ENCODE measurements at places on chromosomes 4 and X.

DNA sequence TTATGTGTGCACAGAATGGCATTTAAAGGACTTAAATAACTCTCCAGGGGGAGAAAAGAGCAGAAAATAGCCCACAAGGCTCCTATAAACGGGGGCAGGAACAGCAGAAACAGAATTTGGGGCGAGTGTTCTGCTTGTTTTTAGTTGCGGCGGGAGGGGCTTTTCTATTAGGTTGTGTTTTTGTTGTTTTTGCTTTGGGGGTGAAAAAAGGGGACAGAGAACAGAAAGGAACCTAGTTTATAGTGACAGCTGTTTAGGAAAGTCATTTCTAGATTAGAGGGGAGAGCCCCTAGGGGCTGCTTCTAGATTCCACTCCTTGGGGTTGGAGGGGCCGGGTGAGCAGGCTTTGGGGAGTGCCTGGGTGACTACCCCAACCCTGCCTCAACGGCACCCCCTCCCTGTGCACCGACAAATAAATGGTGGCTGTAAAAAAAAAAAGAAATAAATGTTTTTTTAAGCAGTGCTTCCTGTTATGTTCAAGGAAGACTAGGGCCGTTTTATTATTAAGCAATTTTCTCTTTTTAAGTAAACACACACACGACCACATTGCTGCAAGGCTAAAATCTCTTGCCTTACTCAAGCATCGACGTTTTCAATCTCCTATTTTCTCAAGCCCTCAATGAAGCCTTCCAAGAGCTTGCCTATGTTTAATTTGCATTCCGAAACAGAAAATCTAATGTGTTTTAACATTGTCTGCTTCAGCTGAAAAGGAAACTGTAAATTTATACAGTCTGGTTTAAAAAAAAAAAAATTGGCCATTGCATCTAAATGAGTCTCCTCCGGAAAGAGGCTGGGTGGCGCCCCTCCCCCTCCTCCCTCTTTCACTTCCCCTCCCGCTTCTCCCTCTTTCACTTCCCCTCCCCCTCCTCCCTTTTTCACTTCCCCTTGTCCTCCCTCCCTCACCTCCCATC, 123.3 kb upstream of the TBL1X start:
- no peak for DNase-seq

- no peak for DNase-seq
Observed at GRCh38 chrX:9832811-9833210, 46.6 kb downstream of the SHROOM2 start.

GRCh38 chr4:59180161-59180560, 2020.0 kb upstream of the ADGRL3 start:
- no peak for DNase-seq

GRCh38 chrX:106612393-106612763, 600 bp downstream of the RADX start:
- DNase-seq = no peak
